Urinary bladder (tissue), 4 donors: ENCODE measurements at places on chromosomes 6 and 20.
A peak's percentile ranks its signal among the peaks of the same experiment; 100 is the strongest.

DNA sequence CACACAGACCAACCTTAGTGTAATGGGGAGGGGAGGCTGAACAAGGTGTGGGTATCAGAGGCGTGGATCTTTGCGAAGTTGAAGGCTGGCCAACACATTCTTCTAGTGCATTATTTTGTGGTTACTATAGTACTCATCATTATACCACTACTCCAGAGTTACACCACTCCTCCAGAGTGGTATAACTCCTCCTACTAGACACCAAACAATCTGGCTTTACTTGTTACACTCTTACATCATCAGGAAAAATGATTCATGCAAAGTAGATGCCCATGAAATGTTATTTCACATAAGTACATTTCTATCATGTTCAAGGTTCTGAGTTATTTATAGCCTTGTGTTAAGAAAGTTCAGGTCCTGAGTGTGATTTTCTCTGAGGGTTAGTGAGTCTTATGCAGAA lies 443.1 kb upstream of the OPRM1 start:
- no peak for DNase-seq

DNA sequence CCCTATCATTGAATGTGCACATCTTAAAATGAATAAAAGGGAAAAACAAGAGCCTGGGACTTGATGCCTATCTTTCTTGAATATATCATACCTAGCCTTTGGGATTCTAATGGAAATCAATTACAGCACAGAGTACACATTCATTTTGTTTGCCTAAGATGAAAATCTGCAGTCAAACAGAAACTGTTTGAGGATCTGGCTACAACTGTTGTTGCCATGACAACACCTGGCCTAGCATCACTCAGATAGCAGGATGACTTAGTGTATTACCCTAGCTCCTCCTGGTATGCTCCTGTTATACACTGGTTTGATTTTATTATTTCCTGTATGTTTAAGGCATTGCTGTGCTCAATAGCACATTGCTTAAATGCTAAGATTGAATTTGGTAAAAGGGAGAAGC lies 71.5 kb upstream of the LAMP5 start:
- peak; percentile 5 for DNase-seq

- DNase-seq: no peak
Measured at GRCh38 chr6:91080871-91081270, 494.0 kb upstream of the MAP3K7 start.

- no peak for DNase-seq
Measured at GRCh38 chr6:113846577-113846976, 10.6 kb upstream of the MARCKS start.

DNA sequence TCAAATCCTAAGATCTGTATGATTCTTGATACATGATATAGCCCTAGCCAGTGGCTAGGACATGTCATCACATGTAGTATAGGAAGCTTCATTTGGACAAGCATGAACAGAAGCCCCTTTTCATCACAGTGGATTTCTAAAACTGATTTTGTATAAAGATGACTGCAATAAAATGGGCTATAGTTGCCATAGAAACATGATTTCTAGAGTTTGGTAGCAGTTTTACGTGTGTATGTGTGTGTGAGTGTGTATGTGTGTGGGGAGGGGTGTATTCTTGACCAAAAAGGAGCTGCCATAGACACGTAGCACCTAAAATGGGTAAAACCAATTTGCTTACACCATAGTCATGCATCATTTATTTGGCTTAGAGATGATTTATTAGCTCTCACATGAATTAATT lies 200.5 kb upstream of the CNR1 start:
- no peak for DNase-seq

DNA sequence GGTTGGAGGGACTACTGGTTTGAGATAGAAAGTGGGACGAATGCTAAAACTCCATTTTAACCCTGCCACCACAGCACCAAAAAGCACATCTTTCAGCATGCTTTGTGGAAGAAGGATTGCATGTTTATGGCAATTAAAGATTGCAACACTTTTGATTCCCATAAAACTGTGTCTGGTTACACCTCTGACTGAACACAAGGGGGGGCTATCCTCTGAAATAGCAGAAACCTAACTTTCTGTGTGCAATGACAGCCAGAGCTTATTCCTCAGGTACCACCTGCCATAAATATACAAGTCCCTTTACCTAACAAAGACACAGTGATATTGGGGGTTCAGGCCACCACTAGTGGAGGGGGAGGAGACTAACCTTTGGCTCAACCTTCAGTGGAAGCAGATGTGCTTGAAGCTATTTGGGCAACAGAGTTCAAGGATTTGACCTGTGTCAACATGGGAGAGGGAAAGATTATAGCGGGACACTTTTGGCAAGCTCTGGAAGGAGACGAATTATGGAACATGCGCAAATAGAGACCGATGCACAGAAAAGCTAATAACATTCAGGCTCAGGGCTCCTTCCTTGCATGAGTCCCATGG lies 9.6 kb upstream of the PLG start:
- DNase-seq: no peak

GRCh38 chr20:57568088-57568896 lies 7.4 kb downstream of the PCK1 start:
- no peak for DNase-seq

DNA sequence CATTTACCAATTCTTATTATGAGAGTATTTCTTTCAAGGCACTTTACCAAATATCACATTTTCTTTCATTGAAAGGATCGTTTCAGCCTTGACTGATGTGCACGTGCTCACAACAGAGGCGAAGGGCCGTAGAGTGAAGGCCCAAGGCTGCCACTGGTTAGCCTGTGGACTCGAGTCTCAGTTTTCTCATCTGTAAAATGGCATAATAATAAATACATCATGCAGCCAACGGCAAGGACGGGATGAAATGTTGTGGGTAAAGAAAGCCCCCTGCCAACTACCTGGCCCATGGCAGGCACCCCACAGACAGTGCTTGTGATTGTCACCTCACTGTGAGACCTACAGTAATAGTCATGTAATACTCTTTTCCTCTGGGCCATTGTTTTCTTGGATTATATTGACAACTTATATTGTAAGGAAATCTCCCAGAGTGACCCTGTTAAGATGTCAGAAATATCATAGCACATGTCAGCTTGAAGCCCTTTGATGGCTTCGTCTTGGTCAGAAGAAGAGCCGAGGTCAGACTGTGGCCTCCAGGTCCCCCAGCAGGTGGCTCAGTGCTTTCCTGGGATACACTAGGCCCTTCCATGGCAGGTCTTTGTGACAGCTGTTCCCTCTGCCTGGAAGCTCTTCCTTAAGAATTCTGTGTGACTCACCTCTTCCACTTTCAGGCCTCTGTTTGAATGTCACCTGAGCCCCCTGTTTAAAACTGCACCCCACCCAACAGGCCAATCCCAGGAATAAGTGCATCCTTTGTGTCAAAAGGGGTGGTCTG lies 36.3 kb downstream of the FAM50B start:
- DNase-seq: no peak

GRCh38 chr6:155265843-155266535 lies 2.2 kb downstream of the CLDN20 start:
- DNase-seq: no peak

GRCh38 chr20:46741924-46742668 lies 32.6 kb downstream of the SLC2A10 start:
- DNase-seq: no peak

- no peak for DNase-seq
Measured at GRCh38 chr6:34044945-34045595, 100.8 kb downstream of the GRM4 start.
